DMS153 (cell line): ENCODE measurements at places on chromosomes 4 and X.

- DNase-seq: no peak
Observed at GRCh38 chr4:94634271-94634670, 123.5 kb upstream of the BMPR1B start.

DNA sequence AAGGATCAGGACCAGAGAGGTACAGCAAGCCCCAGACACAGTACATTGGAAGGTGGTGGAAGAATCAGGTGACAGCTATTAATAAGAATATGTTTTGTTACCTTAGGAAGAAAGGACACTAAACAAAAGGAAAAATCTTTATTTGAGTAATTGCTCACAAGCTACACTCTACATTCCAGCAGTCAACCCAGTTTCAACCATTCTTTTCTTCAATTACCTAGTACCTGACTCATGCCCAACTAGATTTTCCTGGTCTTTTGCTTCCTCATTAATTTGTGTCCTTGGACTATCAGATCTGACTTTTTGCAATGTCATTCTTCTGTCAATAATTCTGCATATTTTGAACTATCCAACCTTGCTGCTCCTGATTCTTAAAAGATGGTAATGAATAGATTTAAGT, 22.5 kb upstream of the GLRA2 start:
- no peak for DNase-seq

DNA sequence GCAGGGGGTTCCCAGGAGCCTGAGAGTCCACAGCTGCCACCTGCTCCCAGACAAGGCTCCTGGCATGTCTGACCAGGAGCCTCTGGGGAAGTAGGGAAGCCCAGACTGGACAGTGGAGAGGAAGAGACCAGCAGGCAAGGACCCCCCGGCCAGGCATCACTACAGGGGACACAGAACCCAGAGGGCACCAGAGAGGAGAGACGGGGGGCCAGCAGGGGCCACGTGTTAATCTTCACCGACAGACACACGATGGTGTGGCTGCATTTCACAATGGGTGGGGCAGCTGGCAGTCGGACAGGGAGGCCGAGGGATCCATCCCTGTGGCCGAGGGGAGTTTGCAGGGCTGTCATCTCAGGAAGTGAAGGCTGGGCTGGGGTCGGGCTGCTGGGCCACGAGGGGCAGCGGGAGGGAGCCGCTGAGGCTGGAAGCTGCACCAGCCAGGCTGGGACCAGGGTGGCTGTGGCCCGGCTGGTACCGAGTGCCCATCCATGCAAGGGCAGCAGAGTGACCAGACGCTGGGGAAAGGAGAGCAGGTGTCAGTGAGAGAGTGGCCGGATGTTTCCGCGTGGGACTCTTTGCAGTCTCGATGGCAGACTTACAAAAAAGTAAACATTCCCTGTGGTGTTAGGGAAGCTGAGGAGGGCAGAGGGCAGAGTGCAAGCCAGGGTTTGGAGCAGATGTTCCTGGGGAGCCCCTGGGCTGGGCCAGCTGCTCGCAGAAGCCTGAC, 4.7 kb downstream of the PDE6B start:
- no peak for DNase-seq

- no peak for DNase-seq
Observed at GRCh38 chr4:19256823-19257222, 994.9 kb upstream of the SLIT2 start.

DNA sequence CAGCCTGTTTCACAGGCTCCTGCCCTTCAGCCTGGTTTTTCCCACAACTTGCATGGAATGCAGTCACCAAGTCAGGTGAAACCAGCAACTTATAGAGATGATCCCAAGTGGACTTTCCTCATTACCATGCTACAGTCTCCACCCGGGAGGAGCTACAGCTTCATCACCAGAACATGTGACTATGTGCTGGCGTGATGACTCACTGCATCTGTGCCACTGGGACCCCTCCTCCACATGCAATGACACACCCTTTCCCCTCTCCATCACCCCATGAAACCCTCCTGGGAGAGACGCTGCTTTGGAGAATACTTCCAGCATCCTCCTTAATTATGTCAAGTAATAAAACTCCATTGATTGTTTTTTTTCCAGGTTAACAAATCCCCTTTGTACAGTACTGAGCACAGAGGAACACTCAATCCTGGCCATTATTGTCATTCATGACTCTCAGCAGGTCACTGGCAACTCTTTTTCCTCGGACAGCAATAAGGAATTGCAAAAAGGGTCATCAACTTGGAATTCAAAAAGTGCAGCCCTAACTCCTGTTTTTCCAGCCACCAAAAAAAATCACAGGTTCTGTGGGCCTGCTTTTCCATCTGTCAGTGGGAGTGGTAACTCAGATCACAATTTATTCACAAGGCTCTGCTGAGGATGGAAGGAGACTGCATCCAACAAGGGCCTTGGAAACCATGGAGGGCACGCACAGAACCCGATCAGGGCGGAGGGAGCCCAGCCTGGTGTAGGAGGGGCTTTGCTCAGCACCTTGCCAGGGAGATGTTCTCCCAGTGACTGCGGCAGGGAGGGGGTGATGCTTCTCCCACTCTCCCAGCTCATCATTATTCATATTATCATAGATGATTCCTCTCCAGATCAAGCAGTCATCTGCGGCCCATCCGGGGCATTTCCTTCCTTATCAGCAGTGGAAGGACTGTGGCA, 17.4 kb downstream of the QDPR start:
- DNase-seq: no peak

GRCh38 chrX:13430136-13430827, 110.4 kb upstream of the ATXN3L start:
- no peak for DNase-seq
